SHP77 treated with DMSO at 0.1 percent for 48 hours (cell line): ENCODE measurements at places on chromosomes 6 and 20.

GRCh38 chr6:136365776-136366354, 76.2 kb upstream of the BCLAF1 start:
- DNase-seq, result no peak

GRCh38 chr6:119314885-119315272, 34.7 kb downstream of the MAN1A1 start:
- DNase-seq, result no peak

- no peak for DNase-seq
These were observed 7.2 kb downstream of the TPX2 start for GRCh38 chr20:31746068-31746878.

DNA sequence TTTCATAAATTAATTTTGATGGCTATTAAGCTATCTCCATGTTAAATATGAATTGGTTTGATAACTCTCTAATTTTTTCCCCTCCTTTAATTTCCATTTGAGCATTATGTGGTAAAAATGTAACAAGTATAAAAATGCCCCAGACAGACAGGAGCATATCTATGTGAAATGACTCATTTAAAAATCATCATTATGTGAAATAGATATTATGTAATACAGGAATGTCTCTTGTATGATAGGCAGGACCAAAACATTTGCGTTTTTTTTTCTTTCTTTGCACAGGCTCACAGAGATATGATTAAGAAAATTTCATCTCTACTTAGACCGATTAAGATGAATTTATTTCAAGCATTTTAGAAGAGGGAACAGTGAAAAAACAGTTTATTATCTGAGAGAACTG, 95.8 kb downstream of the AKAP7 start:
- no peak for DNase-seq

DNA sequence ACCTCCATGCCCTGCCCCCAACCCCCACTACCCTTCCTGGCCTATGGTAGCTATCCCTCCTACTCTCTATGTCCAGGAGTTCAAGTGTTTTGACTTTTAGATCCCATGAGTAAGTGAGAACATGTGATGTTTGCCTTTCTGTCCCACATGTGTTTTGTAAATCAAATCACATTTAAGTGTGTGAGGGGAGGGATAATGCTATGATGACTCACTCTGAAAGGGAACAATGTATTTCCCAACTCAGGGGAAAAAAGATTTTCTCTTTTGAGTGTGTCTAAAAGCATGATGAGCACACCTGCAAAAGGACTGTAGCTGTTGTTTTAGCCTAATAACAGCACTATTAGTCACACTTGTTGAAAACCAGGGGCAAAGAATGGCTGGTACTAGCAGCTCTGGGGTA, 193.7 kb downstream of the GJA10 start:
- DNase-seq, result no peak

- DNase-seq, result no peak
These were observed 10.3 kb downstream of the RMND1 start for GRCh38 chr6:151441390-151442166.

- no peak for DNase-seq
These were observed 63.1 kb downstream of the PSMG4 start for GRCh38 chr6:3321875-3322274.

GRCh38 chr20:23340524-23340923, 10.1 kb upstream of the NXT1 start:
- DNase-seq, result peak; percentile 62

GRCh38 chr6:170292407-170293158, 1.7 kb upstream of the DLL1 start:
- no peak for DNase-seq

DNA sequence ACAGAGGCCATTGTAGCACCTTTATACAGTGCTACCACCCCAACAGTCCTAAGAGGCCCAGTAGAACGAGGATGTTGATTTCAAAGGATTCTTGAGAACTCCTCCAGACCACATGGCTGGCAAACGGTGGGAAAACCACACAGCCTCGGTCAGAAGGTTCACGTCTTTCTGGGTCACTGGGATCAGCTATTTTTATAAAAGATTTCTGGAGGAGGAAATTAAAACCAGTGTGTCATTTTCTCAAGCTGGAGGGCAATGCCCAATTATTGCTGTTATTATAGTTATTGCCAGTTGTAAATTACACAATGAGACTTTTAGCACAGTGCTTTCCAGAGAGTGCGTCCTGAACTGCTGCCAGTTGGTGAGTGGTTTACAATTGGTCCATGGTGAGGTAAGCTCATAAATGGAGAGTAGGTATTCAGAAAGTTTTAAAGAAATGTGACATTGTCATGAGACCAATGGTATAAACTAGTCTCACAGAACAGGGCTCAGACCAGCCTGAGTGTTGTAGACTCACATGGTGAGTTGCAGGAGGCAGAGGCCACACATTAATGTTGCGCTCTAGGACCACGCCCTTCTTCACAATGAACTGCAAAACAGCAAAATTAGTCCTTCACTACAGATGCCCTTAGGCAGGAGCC, 8.4 kb upstream of the PPP1R14C start:
- no peak for DNase-seq

- no peak for DNase-seq
These were observed 127.9 kb upstream of the TOP1 start for GRCh38 chr20:40900666-40901215.

GRCh38 chr6:129889580-129889979, 28.5 kb upstream of the TMEM244 start:
- DNase-seq, result no peak

DNA sequence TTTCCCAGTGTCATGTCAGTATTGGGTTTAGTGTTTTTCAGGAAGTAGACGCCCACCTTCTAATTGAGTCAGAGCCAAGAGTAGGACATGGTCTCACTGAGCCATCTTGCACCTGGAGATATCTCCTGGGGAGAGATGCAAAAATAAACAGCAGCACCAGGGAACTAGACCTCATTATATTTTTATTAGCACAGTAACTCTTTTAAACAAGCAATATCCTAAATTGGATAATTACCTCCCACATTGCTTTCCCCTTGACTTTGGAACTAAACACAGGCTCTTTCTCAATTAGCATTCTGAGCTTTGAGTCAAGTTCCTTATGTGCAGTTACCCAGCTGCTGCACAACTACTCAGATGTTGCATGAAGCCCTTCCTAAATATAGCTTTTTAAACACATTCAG, 175.4 kb downstream of the IBTK start:
- peak; percentile 78 for DNase-seq

GRCh38 chr20:25340380-25340779, 50.3 kb downstream of the ABHD12 start:
- DNase-seq, result no peak

DNA sequence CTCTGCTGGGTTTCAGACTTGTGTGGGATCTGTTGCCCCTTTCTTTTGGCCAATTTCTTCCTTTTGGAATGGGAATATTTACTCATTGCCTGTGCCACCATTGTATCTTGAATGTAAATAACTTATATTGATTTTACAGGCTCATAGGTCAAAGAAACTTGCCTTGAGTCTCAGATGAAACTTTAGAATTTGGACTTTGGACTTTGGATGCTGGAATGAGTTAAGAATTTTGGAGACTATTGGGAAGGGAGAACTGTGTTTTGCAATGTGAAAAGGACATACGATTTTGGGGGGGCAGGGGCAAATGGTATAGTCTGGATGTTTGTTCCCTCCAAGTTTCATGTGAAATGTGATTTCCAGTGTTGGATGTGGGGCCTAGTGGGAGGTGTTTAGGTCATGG, 62.6 kb upstream of the TNFRSF21 start:
- DNase-seq, result no peak

- peak; percentile 69 for DNase-seq
These were observed 18.8 kb downstream of the CFAP61 start for GRCh38 chr20:20070871-20071726.

- DNase-seq, result no peak
These were observed 4.5 kb downstream of the GJA1 start for GRCh38 chr6:121439926-121440325.

DNA sequence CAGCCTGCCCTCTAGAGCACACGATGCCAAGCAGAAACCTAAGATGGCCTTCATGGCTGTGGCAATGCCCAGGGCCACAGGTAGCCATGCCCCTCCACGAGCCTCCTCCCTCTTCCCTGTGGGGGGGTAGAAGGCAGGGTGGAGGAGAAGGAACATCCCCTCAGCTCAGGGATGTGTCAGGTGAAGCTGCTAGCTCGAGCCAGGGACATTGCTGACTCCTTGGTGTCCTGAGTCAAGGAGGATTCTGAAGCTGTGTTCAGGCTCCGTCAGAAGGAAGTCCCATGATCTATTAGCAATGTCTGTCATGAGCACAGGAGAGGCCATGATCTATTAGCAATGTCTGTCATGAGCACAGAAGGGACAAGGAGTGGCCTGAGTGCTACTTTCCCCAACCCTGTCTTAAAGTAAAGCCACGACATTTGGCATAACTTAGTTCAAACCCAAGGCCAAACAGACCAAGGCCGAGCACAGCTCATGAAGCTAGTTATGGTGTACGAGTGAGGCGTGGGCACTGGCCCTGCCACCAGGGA, 87.8 kb downstream of the BMP7 start:
- no peak for DNase-seq

- DNase-seq, result no peak
These were observed 463 bp upstream of the HLA-DMB start for GRCh38 chr6:32941214-32941768.

DNA sequence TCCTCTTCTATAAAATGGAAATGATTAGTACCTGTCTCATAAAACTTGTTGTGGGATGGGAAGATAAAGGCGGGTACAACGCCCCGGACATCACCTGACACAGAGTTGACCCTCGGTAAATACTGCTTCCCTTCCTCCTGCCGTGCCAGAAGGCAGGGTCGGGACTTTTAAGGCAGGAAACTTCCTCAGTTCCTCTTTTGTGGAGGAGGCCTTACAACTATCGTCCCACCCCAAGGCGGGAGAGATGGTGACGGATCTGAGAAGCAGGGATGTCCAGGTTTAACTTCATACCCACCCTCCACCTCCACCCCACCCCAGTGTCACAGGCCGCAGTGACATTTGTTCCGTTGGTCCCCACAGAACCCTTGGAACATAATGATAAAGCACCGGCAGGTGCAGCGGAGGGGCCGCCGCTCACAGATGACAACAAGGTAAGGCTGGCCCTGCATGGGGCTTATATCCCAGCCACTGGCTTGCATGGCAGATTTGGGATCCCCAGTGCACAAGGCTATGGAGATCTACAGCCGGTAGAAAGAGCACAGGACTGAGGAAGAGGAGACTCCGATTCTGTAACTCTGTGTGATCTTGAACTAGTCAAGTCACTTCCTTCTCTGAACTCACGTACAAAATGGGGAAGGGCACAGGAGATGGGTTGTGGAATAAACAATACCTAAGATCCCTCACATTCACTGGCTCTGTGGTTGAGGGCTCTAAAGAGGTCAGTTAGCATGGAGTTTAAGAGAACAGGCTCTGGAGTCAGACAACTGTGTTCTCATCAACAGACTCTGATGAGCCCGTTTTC, 764 bp downstream of the DNTTIP1 start:
- no peak for DNase-seq

DNA sequence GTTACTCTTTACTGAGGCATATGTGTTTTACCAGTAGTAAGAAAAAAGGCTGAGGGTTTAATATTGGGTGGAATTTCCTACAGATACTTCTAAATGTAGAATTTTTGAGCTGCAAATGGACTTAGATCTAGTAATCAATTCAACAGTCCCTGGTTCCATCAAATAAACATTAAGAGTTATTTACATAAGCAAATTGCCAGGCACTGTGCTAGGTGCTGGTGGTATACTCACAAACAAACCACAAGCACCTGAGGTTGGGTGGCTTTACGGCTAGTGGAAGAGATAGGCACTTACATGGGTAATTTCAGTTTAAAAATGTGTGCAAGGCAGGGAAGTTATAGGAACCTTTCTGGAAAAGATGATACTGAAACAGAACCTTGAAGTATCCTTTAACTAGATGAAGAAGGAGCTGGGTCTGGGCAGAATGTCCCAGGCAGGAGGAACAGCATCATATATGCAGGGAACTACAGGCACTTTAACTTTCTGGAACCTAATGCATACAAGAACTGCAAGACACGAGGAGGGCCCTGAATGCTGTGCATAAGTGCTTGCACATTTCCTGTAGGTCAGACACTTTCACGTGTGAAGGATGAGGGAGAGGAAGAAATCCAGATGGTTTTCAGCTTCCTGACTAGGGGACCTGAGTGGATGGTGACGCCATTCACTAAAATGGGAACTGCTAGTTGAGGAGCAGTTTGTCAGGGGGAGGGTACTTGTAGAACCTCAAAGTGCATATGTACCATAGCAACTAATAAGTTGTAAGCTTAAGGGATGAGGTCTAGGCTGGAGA, 4.5 kb downstream of the CCN6 start:
- no peak for DNase-seq

- no peak for DNase-seq
These were observed 103.1 kb upstream of the ESR1 start for GRCh38 chr6:151704383-151704782.

GRCh38 chr6:90118069-90118468, 178.6 kb downstream of the BACH2 start:
- no peak for DNase-seq

DNA sequence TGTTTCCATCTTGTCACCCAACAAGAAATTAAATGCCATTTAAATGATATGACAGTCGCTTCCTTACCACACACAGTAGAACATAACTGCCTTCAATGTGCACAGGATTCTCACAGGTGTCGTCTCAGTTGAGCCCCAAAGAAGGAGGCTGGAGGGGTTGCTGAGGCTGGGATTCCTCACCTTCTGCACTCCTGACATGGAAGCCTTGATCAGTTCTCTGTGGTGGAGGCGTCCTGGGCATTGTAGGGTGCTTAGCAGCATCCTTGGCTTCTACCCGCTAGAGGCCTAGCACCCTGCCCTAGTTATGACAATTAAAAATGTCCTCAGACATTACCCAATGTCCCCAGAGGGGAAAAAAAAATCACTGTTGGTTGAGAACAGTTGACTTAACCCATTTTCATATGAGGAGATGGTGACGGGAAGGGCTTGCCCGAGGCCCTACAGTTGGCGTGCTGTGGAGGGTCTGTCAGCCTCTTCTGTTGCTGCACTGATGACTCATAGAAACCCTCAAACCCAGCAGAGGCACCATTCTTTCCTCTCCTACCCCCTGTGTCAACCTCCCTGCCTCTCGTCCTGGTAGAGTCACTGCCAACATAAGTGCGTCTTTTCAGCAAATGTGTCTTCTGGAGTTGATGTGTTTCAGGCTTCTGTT, 19.3 kb upstream of the ZNF831 start:
- DNase-seq, result no peak

DNA sequence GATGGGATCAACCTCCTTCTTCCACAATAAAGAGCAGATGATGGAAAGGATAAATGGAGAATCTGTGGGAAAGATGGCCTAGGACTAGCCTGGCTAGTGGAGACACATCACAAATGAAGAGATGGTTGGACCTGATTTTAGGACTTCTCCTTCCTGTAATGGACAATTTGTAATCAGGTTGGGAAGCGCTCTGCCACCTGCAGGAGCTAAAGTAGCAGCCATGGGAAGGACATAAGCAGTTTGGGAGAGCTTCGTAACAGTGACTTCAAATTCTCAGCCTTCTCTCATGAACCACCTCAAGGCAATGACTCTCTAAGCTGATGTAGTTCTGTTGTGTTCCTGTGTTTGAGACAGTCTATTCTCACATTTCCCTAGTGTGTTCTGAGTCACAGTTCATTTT, 137.9 kb upstream of the BMP2 start:
- DNase-seq, result no peak
